ENCODE measurements at places on chromosomes 4 and X. TPM values are rescaled to one million over a fixed set of nuclear protein-coding genes. Genes with fewer than 3 reads are reported as not detected.

GRCh38 chr4:89712827-89713226 lies 124.1 kb downstream of the SNCA start:
- no peak for DNase-seq

DNA sequence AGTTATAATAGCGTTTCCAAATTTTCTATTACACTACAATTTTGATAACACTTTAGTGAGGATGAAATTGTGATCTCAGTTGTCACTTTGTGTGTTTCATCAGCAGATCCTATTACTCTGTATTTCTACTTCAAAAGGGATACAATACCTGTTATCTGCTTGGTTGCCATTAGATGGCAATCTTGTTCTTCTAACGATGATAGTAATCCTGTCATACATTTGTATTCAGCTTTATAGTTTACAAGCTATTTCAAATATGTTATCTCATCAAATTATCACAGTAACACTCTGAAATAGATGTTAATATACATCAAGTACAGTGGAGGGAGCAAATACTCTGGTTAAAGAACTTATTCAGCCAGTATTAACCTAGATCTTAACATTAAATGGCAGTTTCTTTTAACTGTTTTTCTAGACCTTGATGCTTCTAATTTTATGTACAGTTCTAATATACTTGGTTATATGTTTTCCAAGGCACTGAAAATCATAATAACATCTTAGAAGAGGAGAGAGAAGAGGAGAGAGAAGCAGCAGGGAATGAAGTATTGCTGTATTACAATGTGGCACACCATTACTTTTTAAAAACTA lies 292.0 kb downstream of the CCSER1 start:
- DNase-seq = peak; percentile 5

- DNase-seq = no peak
Measured at GRCh38 chr4:107449611-107450369, 270.2 kb downstream of the PAPSS1 start.

- DNase-seq = no peak
Measured at GRCh38 chrX:76184891-76185290, 12.0 kb downstream of the PBDC1 start.

DNA sequence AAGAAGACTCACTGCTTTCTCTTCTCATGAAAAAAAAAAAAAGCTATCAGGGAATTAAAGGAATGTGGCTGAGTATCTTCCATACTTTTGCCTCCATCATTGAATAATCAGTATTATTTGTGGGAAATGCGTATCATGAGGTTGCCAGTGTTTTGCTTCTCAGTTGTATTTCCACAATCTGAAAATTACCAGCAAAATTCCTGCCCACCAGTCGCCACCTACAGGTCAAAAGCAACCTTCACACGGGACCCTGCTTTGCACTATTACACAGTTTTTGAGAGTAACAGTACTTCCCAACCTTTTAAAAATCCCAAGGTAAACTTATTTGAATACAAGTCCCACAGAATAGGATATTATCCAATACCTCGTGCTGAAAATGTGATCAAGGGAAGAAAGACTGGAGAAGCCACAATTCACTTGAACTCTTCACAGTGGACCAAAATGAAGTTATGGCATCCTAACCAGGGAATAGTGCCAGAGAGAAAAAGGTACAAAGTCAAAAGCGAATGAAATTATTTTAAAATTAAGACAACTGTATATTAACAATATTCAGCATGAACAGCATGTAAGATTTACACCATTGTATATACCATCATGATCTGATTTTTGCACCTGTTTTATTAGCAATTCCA lies 30.4 kb downstream of the PGRMC1 start:
- DNase-seq = peak; percentile 30

DNA sequence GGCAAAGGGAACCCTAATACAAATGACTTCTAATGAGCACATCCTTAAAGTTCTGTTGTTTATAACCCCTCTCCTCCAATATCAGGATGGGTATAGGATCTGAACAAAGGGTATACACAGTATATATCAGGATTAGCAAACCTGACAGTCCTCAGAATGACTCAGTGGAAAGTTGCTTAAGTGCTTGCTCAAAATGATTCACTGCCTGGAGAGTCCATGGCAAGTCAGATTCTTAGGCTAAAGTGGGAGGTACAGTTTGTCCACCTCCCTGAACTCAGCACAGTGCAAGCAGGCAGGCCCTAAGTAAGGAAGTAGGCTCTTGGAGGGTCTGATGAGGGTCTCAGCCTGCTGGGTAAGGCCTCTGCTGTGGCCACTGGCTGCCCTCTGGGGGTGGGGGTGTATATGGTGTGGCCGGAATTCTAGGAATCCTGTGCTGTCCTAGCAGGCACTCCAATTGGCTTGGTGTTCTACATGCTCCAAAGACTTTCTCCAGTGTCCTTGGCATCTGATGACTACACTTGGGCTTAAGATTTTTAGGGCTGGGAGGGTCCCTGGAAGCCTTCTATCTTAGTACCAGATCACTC lies 54.3 kb downstream of the CHRDL1 start:
- no peak for DNase-seq

DNA sequence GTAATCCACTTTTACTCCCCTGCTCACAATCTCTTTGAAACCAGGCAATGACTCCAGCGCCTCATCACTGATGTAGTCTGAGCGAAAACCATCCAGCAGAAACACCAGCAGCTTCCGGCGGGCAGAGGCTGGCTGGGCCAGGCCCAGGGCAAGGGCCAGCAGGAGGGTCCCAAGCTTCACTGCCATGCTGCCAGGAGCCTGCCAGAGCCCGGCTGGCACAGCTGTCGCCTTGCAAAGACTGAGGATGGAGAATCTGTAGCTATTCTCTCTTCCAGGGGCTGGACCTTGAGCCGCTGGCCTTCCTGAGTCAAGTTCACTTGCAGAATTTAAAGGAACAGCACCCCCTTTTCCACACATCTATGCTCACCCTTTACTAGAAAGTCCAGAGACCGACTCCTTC lies at the start of gene ENPP6:
ENPP6 (minus strand) TSS at position 240 of the 400 bp plus-strand sequence; CDS start at position 186, 54 bp downstream.
- no peak for DNase-seq

DNA sequence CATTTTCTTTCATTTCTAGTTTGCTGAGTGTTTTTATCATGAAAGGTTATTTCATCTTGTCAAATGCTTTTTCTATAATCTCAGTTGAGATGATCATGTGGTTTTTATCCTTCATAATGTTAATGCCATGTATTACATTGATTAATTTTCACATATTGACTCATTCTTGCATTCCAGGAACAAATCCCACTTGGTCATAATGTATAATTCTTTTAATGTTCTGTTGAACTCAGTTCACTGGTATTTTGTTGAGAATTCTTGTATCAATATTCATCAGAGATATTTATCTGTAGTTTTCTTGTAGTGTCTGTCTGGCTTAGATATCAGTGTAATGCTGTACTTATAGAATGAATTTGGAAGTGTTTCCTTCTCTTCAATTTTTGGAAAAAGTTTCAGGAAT lies 16.7 kb upstream of the LHFPL1 start:
- no peak for DNase-seq

GRCh38 chr4:156528216-156528615 lies 443.4 kb downstream of the PDGFC start:
- no peak for DNase-seq

XK gene
- 3.7 TPM for total RNA-seq

All from frontal cortex (tissue), 4 donors.